Calu3 (cell line): ENCODE measurements at places on chromosomes 3 and 15. TPM values are rescaled to one million over a fixed set of nuclear protein-coding genes. Genes with fewer than 3 reads are reported as not detected.

DNA sequence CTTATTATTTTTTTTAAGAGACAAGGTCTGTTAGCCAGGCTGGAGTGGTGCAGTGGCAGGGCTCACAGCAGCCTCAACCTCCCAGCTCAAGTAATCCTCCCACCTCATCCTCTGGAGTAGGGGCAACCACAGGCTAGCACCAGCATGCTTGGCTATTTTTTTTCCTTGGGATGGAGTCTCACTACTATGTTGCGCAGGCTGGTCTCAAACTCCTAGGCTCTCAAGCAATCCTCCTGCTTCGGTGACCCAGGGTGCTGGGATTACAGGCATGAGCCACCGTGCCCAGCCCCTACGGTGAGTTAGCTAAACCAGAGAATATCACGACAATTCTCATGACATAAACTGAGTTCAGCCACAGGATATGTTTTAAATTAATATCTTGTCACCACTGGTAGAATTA lies 2.0 kb downstream of the DCUN1D1 start:
- DNase-seq, result no peak
- peaks cover 9% of the 10 kb centered on the region for H3K4me1 ChIP-seq
- H3K27me3 ChIP-seq, result no peaks in the 10 kb centered on the region
- peak overlapping the region; percentile 92 for H3K4me3 ChIP-seq

DNA sequence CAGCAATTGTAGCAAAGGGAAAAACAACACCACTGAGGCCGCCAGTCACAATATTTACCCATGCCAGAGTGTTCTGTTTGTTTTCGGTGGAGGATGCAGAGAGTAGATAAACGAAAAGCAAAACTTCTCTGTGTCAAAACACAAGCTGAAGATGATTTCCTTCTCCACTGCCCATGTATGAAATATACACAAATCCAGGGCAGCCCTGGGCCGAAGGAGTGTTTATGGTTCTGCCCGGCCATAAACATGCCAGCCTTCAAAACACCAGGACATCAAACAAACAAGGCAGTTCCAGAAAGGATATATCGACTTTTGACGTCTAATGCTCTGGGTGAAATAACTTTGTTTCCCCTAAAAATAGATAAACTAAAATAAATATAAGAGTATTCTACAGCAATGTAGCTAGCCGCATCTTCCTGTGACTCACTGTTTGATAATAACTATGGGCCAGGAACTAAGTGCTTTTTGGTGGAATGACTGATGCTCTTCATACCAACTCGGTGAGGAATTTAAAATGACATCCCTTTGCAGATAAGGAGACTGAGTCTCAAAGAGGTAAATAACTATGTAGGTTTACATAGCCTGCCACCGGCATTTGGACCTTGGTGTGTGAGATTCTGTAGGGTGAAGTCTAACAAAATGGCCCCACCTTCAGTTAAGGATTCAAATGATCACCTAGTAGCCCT lies 82.8 kb downstream of the MAGI1 start:
- no peak for DNase-seq
- no peaks in the 10 kb centered on the region for H3K27me3 ChIP-seq
- peaks cover 44% of the 10 kb centered on the region for H3K36me3 ChIP-seq
- peak overlapping the region; percentile 99 for H3K27ac ChIP-seq
- peaks cover 83% of the 10 kb centered on the region for H3K4me1 ChIP-seq
- H3K4me3 ChIP-seq, result no peak overlapping the region

SYNPR gene
- total RNA-seq, result 0.90 TPM in 1 of 2 replicates, not detected in the other

DNA sequence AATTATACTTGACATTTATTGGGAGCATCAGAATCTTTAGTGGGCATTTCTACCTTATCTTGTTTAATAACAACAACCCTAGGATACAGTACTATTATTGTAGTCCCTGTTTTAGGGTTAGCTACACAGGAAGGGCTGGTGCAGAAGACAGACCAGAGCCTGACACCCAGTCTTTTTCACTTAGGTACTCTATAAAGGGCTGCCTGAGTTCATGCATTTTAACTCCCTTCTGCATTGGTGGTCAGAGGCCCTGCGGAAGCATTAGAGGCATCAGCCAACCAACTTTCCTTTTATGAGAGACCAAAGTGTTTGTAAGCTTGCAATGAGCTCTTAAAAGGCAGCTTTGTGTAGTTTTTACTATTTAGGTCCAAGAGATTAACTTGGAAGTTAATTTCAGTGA lies 105.4 kb downstream of the PLCL2 start:
- H3K4me1 ChIP-seq, result peaks cover 9% of the 10 kb centered on the region
- DNase-seq, result no peak
- no peak overlapping the region for H3K4me3 ChIP-seq
- H3K27me3 ChIP-seq, result no peaks in the 10 kb centered on the region

PYGO1 gene
- total RNA-seq, result 2.5 and 2.8 TPM in 2 replicates

- DNase-seq, result no peak
- no peaks in the 10 kb centered on the region for H3K36me3 ChIP-seq
- no peaks in the 10 kb centered on the region for H3K4me1 ChIP-seq
- no peaks in the 10 kb centered on the region for H3K27me3 ChIP-seq
Observed at GRCh38 chr3:76561494-76562236, 478.2 kb upstream of the ROBO2 start.

DNA sequence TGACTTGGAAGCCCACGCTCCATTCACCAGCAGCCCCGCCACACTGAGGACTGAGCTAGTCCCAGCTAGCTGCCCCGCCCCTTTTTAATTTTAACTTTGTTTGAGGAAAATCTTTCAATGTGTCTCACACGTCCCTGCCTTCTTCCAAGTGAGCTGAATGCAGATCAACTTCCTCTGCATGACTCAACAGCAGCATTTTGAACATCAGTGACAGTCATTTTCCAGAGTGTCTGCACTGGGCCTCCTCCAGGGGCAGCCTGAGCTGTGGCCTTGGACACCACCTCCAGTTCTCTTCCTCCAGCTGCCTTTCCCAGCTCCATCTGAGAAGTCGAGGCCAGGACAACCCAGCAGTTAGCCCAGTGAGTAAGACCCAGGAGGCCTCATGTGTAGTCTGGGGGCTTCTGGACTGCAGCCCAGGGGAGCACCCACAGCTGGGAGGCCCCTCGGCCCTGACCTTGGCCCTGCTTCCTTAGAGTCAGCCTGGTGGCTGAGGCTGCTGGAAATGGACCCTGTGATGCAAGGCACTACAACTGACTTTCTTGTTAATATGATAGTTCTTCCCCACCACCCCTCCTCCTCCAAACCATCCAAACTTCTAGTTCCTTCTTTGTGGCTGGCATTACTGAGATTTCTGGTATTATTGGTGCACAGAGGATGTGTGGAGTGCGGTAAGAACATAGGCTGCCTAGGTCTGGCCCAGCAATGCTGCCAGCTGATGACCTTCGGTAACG lies 21.4 kb upstream of the ESYT3 start:
- no peaks in the 10 kb centered on the region for H3K36me3 ChIP-seq
- H3K27ac ChIP-seq, result no peak overlapping the region
- H3K4me1 ChIP-seq, result no peaks in the 10 kb centered on the region
- H3K27me3 ChIP-seq, result peaks cover 59% of the 10 kb centered on the region
- DNase-seq, result no peak

DNA sequence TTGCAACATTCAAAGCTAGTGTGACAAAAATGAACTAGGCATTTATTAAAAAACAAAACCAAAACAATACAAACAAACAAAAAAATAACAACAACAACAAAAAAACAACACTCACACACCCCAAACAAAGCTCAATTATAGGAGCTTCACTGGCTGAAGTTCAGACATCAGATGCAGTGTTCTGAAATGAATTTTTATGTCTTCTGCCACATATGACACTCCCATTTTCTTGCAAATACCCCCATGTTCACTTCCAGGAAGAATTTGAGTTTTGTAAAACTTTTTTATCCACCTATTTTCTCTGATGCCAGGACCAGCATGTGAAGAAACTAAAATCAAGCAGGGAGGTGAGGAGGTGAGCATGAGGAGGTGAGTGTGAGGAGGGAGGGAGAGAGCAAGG lies 113.9 kb downstream of the CADPS start:
- H3K4me1 ChIP-seq, result no peaks in the 10 kb centered on the region
- H3K4me3 ChIP-seq, result no peak overlapping the region
- DNase-seq, result no peak

GOLGA8M gene
- total RNA-seq, result not detected in 2 replicates

GRCh38 chr3:134331811-134332199 lies 42.4 kb downstream of the AMOTL2 start:
- H3K27me3 ChIP-seq, result no peaks in the 10 kb centered on the region
- no peak overlapping the region for H3K27ac ChIP-seq
- no peak overlapping the region for H3K4me3 ChIP-seq

ERC2 gene
- total RNA-seq, result 0.73 and 1.3 TPM in 2 replicates

TIMP4 gene
- total RNA-seq, result 0.22 and 0.28 TPM in 2 replicates

PAK2 gene
- total RNA-seq, result 68.2 and 70.4 TPM in 2 replicates

DNA sequence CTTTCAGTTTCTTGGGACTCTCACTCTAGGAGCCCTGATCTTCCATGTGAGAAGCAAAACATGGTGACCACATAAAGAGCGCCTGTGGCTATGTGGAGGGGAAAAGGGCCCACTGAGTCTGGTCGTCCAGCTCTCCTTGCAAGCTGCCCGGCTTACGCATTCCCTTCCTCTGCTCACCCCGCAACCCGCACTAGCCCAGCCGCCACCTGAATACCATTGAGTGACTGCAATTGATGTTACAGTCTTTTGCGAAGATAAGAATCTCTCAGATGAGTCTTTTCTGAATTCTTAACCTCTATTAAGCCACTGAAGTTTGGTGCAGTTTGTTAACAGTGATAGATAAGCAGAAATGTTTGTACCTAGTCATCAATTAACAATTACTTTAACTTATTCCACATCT lies 589.0 kb upstream of the DPPA4 start:
- DNase-seq, result no peak
- peak overlapping the region; percentile 97 for H3K27ac ChIP-seq
- peaks cover 13% of the 10 kb centered on the region for H3K36me3 ChIP-seq
- no peak overlapping the region for H3K4me3 ChIP-seq
- H3K4me1 ChIP-seq, result peaks cover 74% of the 10 kb centered on the region
- H3K27me3 ChIP-seq, result no peaks in the 10 kb centered on the region

DNA sequence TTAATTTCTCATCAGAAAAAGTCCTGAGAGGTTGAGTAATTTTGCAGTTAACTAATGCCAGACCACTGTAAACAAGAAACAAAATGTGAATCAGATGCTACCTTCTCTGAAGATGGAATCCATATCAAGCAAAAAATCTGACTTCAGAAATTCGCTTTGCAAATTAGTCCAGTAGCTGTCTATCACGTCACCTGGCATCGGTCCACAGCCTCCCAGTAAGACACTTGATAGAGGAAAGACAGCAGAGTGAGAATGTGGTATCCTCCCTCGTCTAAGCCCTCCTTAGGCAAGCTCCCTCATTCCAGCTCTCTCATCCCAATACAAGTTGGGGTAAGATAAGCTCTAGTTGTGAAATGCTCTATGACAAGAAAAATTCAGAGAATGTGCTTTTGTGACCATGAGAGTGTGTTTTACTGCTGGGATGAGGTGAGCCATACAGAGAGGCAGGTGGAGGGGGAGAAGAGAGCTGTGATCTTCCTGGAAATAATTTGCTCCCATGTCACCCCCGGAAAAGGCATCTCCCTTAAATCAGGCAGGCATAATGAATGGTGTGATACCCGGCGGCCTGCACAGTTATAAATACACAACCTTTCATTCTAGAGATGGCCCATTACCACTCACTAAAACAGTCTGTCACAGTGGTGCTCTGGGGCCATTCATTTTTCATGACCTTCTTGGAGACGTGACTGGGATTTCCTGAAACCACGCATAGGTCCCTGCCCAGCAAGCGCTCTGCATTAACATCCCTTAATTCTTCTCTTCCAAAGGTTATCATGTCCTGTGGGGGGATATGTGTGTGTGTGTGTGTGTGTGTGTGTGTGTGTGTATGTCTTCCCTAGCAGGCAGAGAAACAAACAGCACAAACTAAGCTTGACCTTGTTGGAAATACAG lies 602.0 kb upstream of the KCNMB2 start:
- no peak overlapping the region for H3K4me3 ChIP-seq
- H3K27me3 ChIP-seq, result no peaks in the 10 kb centered on the region
- H3K36me3 ChIP-seq, result no peaks in the 10 kb centered on the region
- no peak for DNase-seq

CHST13 gene
- total RNA-seq, result 1.1 and 1.3 TPM in 2 replicates

DNA sequence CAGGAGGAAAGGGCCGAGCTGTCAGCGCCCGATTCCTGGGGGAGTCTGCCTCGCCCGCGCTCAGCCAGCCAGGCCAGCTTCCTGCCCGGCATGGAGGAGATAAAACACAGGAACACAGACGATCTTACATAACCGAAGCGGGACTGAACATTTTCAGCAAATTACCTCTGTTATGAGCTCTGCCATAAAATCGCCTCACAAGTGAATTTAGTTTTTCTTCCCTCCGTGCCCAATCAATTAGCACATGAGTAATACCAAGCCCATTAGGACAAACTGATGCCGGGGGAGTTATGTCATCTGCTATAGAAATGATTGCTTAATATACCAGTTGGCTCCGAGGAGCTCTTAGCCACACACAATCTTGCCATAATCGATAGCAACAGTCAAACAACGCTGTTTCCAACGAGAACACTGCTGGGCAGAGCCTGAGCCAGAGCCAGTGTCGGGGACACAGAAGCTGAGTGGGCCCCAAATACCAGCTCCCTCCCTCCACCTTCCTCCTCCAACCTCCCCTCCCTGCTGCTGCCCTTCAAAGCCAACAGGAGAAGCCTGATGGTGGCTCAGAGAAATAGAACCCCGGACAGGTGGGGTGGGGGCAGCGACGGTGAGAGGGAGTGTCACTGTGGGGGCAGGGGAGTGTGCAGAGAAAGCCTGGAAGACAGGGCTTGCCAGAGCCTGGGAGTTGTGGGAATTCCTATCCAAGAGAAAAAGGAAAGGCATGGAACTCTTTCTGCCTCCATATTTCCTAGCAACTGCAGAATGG lies 279.4 kb upstream of the TLE3 start:
- DNase-seq, result peak; percentile 27
- H3K4me3 ChIP-seq, result peak overlapping the region; percentile 27
- H3K36me3 ChIP-seq, result no peaks in the 10 kb centered on the region
- peaks cover 25% of the 10 kb centered on the region for H3K27me3 ChIP-seq
- no peak overlapping the region for H3K27ac ChIP-seq
- peaks cover 31% of the 10 kb centered on the region for H3K4me1 ChIP-seq

- no peaks in the 10 kb centered on the region for H3K4me1 ChIP-seq
- no peak for DNase-seq
- no peaks in the 10 kb centered on the region for H3K36me3 ChIP-seq
- H3K27me3 ChIP-seq, result no peaks in the 10 kb centered on the region
- H3K4me3 ChIP-seq, result no peak overlapping the region
Observed at GRCh38 chr15:31461911-31462480, 135.4 kb downstream of the KLF13 start.

DNA sequence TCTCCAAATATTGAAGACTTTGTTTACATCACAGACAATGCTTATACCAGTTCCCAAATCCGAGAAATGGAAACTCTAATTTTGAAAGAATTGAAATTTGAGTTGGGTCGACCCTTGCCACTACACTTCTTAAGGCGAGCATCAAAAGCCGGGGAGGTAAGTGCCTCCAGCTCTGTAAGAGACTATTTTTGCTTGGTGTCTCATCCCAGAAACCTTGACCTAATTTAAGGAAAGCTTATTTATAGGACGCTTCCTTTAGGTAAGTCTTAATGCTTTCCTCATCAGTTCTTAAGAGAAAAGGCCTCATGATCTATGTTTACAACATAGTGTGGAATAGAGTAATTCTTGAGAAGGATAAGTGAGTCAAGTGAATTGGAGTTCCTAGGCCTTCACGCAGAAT lies 11.8 kb downstream of the CCNB2 start:
- H3K27me3 ChIP-seq, result no peaks in the 10 kb centered on the region
- peaks cover 83% of the 10 kb centered on the region for H3K36me3 ChIP-seq
- H3K27ac ChIP-seq, result no peak overlapping the region
- H3K4me3 ChIP-seq, result no peak overlapping the region
- H3K4me1 ChIP-seq, result peaks cover 4% of the 10 kb centered on the region
